ENCODE measurements at places on chromosomes 5 and 9.

- no peak for DNase-seq
These were observed 17.6 kb downstream of the CD180 start for GRCh38 chr5:67178966-67179365.

DNA sequence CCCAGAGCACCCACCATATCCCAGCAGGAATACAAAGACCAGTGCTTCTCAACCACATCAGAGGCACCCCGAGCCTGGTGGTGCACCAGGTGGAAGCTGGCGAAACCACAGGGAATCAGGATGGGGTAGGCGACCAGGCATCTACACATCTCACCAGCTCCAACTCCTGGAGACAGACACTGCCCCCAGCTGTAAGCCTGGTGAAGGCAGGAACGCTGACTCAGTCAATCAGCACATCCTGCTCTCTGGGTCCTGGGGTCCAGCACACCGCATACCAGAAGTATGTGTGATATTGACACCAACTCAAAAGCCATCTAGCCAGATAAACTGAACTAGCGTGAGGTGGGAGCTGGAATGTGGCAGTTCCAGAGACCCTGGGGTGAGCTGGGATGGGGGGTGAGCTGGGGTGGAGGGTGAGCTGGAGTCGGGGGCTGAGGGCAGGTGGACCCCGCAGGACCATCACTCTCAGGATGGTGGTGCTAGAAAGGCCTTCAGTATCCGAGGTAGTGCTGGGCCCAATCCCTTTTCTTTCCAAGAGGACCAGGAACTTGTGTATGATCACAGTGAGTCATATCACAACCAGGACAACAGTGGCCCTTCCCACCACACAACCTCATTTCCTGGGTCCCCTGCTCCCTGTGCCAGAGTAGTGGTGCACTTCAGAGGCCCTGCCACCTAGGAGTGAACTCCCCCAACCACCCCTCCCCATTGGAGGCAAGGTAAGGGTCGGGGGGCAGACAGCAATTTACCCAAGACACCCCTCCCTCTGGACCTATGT is 2.5 kb downstream of the DBN1 start:
- no peak for DNase-seq

- no peak for DNase-seq
These were observed 33.8 kb downstream of the FANCC start for GRCh38 chr9:95283673-95284072.

DNA sequence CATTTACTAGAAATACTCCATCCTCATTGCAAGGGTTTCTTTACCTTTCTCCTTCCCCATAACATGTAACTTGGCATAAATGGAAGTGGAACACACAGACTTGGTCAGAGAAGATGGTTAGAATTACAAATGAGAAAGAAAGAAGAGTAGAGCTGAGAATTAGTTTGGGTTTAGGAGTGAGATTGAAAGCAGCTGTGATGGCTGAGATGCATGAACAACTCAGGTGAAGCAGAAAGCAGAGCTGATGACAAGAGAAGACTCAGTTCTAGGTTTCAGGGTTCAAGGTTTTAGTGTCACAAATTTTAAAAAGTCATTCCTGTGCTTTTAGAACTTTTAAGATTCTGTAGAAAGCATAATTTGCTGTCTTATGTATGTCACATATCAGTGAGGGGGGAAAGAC is 54.0 kb downstream of the TMEM161B start:
- DNase-seq: no peak

GRCh38 chr5:41270423-41271251 is 57.3 kb upstream of the C6 start:
- DNase-seq: peak; percentile 91

DNA sequence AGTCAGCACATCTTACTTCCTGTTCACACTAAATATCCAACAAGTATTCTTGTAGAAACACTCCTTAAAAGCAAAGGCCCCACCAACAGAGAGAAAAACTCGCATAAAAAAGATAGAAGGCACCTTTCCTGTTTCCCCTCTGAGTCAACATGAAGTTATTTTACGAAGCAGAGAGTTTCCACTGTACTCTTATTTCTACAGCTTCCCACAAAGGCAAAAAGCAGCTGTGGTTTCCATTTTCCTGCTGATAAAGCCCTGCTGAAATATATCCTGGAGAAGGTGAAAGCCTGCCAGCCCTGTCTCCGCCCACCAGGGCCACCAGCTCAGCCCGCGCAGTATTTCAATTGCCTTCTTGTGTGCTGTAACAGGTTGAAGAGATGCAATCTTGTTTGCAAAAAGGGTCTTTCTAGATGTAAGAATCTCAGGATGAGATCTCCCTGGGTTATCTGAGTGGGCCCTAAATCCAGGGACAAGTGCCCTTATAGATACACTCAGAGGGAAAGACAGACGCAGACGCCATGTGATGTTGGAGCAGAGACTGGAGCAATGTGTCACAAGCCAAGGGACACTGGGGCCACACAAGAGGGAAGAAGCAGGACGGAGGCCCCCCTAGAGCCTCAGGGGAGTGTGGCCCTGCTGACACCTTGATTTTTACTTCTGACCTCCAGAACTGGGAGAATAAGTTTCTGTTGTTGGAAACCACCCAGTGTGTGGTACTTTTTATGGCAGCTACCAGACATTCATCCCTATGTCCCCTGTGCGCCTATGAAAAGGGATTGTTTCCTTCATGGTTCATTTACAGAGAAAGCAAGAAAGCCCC is 19.9 kb downstream of the SEMA4D start:
- DNase-seq: peak; percentile 35

DNA sequence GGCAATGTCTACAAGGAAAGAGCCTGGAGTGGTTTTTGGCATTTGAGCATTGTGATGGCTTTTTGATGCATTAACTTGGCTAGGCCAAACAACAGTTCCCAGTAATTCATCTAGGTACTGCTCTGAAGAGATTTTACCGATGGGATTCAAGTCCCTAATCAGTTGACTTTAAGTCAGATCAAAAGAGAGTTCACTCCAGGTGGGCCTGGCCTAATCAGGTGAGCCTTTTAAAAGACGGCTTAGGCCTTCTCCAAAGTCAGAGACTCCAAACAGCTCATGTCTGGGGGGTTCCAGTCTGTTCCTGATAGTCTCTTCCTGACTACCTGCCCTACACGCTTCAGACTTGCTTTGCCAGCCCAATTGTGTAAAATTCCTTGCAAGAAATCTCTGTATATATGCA is 53.7 kb downstream of the RIGI start:
- no peak for DNase-seq

DNA sequence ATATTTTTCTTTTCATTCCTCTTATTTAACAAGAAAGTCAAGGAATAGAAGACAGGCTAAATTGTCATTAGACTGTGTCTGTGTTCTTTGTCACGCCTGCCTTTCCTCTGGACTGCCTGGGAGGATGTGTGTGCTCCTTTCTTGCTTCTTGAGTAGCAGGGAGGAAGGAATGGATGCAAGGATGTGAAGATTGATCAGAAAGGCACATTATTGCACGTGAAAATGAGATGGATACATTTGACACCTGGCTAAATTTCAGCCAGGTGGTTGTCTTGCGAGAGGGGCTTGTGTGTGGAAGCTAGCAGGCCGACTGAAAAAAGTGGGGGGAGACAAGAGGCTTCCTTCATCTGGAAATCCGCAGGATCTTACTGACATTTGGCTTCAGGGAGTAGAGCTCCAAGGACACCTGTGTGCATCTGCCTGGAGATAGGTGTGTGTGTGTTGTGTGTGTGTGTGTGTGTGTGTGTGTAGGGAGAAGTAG is 200.1 kb downstream of the MEF2C start:
- no peak for DNase-seq

DNA sequence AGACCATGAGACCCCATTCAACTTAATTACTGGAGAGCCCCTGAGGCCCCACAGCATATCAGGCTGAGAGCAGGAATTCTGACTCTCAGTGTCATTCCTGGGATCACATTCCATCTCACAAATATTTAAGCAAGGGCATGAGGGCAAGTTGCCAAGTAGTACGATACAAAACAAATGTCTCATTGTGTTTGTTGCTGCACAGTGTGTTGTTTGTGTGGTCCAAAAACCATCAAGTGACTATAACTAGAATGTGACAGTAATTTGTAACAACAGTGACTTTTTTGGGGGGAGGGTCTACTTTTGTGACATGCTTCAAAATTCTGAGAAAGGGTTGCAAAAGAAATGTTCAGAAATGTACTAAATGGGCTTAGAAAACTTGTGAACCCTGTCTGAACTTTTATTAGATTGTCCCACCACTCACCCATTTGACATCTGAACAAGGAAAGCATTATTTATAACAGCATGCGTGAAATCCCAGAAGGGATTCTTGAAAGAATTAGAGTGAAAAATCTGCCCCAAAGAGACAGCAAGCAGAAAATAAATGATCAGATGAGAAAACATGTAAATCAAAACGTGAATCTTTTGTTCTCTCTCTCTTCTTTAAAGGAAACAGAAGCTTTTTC is 347.0 kb downstream of the NTRK2 start:
- no peak for DNase-seq

- peak; percentile 31 for DNase-seq
These were observed 22.7 kb downstream of the CHD1 start for GRCh38 chr5:98905857-98906688.

DNA sequence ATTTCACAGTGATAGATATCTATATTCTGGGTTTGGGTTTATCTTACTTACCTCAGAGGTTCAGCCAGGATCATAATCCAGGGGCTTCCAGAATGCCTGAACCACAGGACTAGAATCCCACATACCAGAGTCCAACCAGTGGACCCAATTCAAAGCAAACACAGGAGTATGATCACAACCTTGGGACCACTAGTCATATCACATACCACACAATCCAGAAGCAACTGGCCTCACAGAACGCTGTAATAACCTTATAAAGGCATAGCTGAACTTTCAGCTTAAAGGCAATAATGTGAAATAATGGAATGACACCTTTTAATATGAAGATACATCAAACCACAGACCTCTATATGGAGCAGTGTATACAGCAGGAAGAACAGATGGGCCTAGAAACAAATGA is 25.3 kb downstream of the RAPGEF6 start:
- no peak for DNase-seq

DNA sequence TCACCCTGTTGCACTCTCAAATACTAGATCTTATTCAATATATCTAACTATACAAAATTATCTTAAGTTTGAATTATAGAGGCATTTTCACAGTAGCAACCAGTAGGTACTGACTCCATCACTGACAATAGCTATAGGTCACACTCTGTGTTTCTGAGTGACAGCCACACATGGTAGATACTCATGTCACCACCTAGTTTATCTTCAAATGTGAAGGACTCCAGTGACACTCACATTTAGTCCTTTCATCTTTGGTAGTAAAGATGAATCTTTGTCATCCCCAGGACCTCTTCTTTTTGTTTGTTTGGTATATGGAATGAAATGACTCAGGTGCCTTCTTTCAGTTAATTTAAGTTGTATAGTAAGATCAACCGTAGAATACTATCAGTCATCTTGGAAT is 102.5 kb upstream of the DHFR start:
- no peak for DNase-seq

DNA sequence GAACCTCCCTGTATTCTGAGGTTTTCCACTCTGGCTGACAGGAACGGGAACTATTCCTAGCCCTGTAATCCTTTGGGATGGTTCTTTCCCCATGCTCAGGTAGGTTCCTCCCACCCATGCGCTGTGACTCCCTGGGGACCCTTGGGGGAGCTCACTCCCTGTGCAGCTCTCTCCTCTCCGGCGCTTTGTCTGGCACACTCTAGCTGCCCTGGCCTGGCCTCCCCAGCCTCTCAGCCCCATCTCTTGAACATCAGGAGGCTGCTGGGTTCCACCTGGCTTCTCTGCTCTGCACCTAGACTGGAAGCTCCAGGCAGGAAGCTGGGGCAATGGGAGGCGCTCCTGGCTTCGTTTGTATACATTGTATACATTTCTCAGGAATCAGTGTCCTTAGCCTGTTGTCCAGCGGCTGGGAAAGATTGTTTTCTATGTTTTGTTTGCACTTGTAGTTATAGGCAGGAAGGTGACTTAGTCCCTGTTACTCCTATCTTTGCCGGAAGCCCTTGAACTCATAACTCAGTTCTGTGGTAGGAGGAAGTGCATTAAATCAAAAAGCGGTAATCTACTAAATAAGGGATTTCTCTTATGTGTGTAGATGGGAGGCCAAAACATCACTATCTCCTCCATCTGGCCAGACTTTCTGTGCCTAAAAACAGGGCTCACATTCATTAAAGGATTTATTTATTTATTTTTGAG is 20.4 kb downstream of the SLC25A25 start:
- no peak for DNase-seq

DNA sequence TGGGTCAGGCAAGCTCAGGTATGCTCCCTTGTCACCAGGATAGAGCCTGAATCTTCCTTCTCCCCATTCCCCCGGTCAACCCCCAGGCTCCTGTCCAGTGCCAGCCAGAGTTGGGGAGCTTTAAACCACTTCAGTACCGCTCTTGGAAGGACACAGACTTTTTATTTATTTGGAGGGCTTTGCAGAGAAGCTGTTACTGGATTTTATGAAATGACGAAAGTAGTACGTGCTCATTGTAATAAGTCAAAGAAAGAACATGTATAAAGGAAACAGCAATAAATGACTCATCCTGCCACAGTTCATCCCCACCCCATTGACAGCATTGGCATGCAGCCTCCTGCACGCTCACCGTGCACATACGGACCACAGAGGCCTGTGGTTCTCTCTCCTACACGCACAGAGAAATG is 230.3 kb downstream of the AUH start:
- DNase-seq: no peak

GRCh38 chr5:111532886-111533582 is 20.7 kb upstream of the STARD4 start:
- DNase-seq: no peak

DNA sequence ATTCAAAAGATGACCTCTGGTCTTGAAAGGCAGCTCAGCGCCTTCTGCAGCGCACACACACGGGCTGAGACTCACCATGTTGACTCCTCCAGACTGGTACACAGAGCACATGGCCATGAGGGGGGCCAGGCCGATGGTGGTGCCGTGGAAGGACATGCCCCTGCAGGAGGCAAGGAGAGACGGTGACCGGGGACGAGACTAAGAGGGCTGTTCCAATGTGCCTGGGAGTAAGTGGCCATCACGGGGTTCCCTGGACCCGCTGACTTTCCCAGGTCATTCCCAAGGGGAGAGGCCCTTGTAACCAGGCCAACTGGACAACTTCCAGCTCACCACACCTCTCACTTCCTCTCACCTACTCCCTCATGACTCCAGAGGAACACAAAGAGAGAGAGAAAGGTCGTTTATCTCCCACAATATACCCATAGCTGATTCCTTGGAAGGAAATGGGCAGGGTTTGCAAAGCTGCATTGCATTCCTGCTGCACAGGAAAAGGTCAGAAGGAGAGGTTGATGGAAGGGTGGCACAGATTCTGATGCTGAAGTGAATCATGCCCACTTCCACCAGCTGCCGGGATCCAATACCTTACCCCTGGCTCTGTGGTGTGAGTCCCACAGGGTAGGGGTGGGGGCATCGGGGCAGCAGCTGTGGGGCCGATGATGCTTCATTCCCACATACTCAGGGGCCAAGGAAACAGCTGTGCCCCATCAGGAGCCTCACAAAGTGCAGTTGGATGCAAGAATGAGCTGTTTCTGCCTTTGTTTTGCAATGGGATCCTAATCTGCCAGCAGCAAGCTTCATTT is 47.2 kb downstream of the NIPAL4 start:
- peak; percentile 80 for DNase-seq
